HS-27A (cell line): ENCODE measurements at places on chromosomes 1 and 21.

DNA sequence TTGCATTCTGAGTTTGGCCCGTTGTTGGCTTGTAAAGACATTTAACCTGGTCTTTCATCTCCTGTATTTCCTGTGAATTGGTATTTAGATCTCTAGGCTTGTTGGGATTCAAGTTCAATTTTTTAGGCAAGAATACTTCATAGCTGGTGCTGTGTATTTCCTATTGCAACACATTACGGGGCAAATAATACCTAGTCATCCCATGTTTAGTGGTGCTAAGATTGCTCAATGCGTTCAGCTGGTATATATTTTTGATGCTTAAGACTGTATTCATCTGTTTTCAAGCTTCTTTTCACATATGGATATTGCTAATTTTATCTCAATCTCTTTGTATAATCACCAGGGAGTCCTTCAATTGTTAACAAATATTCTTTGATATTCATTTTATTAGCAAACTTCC, 87.5 kb upstream of the ZBTB18 start:
- no peak for DNase-seq

DNA sequence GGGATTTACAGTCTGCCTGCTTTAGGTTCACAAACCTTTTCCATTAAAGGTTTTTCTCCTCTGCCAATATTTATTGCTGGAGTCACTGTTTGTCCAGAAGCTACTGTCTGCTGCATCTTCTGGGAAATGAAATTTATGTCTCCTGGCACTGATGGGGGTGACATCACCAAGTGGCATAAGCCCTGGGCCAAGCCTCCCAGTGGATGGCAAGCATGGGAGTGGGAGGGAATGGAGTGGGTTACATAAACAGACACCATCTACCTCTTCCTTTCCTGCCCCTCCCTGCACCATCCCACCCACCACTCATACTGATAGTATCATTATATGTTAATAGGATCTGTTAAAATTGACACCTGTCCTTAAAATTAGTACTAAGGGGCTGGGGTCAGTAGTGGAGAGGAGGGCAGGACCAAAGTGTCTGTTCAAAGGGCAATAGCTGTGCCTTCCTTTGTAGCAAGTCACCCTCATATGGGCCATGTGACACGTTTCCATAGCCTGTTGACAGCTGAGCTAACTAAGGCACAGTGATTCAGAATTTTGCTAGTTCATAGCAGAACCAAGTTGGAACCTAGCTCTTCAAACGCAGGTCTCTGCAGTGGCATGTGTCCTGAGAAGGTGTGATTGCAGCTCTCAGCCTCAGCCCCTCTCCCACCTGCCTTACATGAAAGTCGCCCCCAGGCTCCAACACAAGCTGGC, 71.0 kb downstream of the MAB21L3 start:
- no peak for DNase-seq

- DNase-seq, result no peak
Observed at GRCh38 chr1:152462636-152463035, 48.0 kb upstream of the LCE5A start.

GRCh38 chr1:182087304-182087703, 25.8 kb upstream of the ZNF648 start:
- DNase-seq, result no peak

DNA sequence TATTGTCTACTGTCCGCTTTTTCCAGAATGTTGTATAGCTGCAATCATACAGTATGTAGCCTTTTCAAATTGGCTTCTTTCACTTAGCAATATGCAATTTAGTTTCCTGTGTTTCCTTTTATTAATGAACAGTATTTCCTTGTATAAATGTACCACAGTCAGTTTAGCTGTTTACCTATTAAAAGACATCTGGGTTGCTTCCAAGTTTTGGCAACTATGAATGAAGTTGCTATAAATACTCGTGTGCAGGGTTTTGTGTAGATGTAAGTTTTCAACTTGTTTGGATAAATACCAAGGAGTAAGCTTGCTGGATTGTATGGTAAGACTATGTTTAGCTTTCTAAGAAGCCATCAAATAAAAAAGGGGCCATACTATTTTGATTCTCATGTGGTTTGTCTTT, 24.4 kb upstream of the KCNJ6 start:
- DNase-seq, result no peak

DNA sequence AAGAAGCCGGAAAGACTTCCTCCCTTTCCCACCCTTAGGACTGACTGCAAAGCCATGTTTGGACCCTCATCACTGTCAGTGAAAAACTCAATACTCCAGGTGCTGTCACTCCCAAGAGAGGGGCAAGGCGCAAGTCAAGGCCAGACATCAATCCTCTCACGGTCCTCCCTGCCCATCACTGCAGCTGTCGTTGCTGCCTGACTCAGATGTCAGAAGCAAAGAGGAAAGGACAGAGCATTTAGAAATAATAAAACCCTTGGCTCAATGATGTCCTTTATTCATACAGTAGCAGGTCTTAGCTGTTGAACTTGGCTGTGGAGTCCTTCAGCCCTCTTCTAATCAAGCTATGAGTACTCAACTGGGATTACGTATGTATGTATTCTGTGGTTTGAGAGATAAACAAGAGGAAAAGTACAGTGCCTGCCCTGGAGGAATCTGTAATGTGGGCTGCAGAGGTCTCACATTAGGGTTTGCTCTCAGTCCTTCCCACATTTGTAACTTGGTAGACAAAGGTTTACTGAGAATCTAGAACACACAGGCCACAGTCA, 13.5 kb downstream of the SUSD4 start:
- DNase-seq, result no peak

- no peak for DNase-seq
Observed at GRCh38 chr1:151368393-151369301, 3.9 kb downstream of the SELENBP1 start.

DNA sequence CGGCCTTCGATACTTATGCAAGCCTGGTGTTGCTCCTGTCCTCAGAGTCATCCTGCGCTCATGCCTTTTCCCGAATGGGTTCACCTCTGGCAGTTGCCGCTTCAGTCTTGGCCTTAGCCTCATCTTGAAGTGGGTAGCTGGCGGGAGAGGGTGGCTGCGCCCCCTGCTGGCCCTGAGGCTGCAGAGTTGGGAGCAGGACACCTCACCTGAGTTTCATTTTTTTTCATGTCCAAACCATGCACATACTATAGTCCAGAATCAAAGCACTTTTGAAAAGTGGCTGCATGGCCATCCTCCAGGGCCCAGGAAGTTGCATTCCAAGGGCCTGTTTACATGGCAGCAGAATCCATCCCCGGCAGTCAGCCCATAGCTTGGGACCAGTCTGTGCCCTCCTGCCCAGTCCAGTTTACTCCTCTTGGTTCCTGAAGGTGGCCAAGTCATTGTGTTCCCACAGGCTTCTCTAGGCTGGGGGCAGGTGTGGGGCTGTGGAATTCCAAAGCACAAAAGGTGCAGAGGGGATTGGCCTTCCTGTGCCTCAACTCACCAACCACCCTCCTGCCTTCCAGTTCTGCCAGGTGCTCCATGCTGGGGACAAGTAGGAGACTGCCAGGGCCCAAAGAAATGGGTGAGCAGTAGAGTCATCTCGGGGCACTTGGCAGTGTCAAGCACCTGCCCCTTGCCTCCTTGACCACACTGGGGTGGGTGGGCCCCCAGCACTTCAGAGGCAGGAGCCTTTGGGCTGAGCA, 44.0 kb downstream of the YARS1 start:
- DNase-seq, result no peak

- DNase-seq, result no peak
Observed at GRCh38 chr1:50147191-50147850, 38.6 kb downstream of the ELAVL4 start.

GRCh38 chr1:78126506-78126905, 80.7 kb downstream of the GIPC2 start:
- DNase-seq, result no peak

DNA sequence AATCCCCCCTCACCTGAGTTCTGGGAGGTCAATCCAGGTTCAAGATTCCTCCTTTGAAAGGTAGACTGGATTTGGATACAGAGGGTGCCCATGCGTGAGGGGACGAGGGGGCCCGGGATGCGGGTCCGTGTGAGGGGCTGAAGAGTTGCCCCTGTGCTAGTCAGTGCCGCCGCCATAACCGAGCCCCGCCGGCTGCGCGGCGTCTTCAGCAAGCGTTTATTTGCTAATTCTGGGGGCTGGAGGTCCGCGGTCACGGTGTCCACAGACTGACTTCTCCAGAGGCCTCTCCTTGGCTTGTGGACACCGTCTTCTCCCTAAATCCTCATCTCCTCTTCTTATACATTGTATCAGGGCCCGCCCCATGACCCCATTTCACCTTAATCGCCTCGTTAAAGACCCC, 20.9 kb upstream of the SAMD11 start:
- no peak for DNase-seq

DNA sequence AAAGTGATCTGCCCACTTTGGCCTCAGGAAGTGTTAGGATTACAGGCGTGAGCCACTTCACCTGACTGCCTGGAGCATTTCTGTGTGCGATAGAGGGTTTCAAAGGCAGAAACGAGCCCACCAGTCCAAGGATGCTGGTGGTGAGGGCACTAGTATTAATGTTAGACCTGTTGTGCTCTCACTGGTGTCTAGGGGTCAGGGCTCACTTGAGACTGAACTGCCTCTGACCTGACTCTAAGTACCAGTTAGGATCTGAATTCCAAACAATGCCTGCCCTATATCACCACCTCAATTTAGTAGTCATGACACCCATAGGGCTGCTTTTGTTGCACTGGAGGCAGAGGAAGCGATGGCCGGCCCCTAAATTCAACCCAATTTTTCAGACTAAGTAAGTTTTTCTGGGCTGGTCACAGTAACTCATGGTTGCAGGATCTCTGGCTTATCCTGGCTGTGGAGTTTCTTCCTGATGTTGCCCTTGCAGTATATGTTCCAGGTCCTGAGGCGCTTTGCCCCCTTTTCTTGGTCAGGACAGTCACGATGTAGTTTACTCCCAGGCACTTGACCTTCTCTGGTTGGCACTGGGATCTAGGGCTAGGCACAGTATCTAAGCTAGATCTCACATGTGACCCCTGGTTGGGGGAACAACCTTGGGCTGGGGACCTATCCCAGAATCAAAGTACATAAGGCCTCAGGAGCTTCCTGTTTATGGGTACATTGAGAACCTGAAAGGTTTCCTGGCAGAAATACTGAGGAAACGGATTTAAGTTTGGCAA, 4.5 kb downstream of the CCDC17 start:
- no peak for DNase-seq

DNA sequence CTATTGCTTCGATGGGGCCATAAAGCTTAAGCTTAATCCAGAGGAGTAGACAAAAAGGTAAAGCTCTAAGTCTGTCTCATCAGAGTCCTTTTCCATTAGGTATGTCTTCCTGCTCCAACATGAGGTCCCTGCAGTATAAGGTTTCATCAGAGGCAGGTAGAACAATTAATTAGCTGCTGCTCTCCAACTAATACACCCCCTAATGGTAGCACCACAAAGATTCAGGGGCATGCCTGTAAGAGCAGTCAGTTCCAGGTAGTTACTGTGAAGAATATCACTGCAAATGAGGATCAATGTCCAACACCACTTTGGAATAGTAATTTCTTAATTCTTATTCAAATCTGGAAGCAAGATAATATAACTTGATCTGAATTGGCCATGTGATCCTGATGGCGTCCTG, 160.3 kb upstream of the ESRRG start:
- no peak for DNase-seq

DNA sequence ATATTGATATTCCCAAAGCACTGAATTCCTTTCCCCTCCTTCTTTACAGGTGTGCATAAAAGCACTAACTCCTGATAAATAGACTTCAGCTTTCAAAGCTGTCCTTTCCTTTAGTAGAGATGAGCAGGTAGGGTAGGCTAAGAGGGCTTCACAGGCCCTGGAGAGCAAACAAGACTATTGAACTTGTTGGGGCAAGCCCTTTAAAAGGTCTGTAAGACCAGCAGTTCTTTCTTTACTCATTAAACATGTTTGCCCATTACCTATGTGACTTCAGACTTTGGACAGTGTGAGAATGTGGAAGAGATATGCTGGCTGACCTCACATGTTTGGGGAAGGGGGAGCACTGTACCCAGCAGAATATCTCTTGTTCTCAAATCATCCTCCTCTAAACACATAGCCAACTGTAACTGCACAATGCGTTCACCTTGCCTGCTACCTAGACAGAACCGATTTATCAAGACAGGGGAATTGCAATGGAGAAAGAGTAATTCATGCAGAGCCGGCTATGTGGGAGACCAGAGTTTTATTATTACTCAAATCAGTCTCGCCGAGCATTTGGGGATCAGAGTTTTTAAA, 27.1 kb upstream of the HAO2 start:
- DNase-seq, result no peak

- no peak for DNase-seq
Observed at GRCh38 chr21:17757671-17758070, 61.5 kb downstream of the C21orf91 start.

DNA sequence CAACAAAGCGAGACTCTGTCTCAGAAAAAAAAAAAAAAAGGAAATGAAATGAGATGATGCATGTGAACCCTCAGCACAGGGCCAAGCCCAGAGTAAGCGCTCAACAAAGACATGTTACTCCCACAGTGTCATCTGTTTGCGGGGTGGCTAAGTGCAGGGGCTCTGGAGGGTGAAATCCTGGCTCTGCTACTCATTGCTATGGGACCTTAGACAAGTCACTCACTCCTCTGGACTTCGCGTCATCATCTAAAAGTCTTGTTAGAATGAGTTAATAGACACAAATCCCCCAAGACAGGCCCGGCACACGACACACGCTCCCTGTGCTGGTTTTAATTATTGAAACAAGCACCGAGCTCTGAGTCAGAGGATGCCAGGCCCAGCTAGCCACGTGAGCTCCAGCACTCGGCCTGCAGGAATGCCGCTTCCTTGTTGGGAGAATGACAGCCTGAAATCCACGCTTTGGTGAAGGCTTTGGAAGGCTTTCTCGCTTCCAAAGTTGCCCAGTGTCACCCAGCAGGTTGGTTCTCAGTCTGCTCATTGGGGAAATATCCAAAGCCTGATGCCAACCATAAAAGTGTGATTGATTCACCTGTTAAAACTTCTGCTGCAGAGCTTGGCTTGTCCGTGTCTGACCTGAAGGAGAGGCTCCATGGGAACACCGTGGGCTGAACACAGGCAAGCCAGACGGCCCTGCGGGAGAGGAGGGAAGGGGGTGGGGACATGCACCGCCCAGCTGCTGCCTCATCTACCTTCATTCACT, 36.7 kb upstream of the TARDBP start:
- DNase-seq, result no peak

DNA sequence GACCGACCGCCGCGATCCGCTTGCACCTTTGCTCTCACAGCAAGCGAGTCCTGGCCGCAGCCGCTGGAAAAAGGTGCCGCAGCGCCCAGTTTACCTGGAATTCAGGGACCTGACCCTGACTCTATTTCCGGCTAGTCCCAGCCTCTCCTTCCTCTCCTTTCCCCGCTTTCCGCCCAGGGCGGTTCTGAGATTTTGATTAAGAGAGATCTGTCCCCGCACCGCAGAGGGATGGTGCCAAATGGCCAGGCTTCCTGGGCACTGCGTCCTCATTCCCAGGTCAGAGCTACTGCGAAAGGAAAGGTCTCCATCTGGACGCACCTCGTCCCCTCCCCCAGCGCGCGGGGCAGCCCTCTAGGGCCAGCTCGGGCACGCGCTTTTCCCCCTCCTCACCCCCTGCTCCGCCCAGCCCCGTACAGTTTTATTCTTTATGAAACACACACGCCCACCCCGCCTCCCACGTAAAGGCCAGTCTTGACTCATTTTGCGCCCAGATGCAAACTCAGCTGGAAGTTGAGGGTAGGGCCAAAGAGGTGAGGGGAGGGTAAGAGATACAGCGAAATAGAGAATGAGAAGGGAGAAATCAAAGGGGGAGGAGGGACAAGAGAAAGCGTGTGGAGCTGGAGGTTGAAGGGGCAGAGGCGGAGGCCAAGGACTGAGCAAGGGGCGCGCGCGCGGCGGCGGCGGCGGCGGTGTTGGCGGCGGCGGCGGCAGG, 411.8 kb upstream of the ESRRG start:
- no peak for DNase-seq

GRCh38 chr1:18256282-18257235, 149.0 kb downstream of the IGSF21 start:
- no peak for DNase-seq
